CMK (cell line): ENCODE measurements at places on chromosomes 6 and 20.

DNA sequence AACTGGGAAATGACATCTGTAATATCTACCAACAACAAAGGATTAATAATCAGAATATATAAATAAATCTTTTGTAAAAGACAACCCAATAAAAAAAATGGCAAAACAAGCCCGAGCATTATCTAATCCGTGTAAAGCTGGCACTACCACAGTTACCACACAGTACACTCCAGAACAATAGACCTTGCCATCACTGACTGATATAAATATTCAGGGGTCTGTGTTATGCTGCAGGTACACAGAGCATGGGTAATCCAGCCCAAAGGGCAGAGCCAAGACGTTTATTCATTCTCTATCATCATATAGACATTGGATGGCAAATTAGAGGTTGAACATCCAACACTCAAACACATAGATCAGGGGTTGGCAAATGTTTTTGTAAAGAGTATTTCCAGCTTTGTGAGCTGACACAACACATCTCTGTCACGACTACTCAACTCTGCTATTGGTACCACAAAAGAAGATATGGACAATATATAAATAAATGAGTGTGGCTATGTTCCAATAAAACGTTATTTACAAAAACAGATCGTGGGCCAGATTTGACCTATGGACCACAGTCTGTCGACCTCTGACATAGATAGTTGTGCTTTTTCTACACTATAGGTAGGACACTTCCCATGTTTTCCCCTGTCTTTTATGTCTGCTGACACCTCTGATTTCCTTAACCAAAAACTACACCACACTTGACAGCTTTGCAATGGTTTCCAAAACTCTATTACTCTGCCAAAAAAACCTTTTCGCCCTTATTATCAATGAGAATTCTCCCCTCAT, 4.5 kb downstream of the NCOA6 start:
- DNase-seq: no peak

DNA sequence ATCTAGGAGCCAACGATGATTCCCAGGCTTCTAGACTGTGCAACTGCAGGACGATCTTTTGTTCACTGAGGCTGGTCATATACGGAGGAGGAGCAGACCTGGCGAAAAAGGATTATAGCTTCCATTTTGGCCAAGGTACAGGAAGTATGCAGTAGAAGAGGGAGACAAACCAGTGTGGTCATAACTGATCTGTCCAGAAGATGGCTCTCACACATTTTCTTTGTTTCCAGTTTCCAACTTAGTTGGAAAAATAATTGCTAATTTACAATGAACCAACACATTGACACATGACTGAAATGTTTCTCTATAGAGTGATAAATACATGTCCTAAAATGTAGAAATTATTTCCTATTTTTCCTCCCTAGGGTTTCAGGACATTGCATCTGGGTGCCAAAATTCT, 364.1 kb upstream of the BTBD3 start:
- no peak for DNase-seq

DNA sequence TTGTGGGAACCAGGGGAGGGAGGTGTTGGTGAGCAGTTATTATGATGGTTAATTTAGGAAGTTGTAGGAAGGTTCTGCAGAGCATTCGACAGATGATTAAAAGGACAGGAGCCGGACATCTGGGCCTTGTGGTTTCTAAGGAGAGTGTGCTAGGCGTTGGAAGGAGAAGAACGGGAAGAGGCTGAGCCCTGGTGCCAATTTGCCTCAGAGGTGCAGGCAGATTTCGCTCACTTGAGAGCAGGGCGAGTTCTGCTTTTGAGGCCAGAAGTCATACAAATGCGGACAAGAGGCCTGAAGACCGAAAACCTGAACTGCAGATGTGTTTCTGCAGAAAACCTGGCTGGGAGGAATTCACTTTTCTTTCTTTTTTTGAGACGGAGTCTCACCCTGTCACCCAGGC, 30.5 kb upstream of the RPS6KA2 start:
- DNase-seq: no peak

- no peak for DNase-seq
Measured at GRCh38 chr20:16064989-16065707, 508.1 kb downstream of the KIF16B start.

GRCh38 chr6:144939921-144940320, 654.8 kb downstream of the UTRN start:
- DNase-seq: no peak
